Activated T-cell treated with anti-CD3 and anti-CD28 coated beads, Interleukin-2, amount 50 U/mL, for 72 hours (primary cell): ENCODE measurements at places on chromosomes 13 and 19. TPM values are rescaled to one million over a fixed set of nuclear protein-coding genes. Genes with fewer than 3 reads are reported as not detected.
A peak's percentile ranks its signal among the peaks of the same experiment; 100 is the strongest.

Gene LIM2
- 1.0 TPM for total RNA-seq

DNA sequence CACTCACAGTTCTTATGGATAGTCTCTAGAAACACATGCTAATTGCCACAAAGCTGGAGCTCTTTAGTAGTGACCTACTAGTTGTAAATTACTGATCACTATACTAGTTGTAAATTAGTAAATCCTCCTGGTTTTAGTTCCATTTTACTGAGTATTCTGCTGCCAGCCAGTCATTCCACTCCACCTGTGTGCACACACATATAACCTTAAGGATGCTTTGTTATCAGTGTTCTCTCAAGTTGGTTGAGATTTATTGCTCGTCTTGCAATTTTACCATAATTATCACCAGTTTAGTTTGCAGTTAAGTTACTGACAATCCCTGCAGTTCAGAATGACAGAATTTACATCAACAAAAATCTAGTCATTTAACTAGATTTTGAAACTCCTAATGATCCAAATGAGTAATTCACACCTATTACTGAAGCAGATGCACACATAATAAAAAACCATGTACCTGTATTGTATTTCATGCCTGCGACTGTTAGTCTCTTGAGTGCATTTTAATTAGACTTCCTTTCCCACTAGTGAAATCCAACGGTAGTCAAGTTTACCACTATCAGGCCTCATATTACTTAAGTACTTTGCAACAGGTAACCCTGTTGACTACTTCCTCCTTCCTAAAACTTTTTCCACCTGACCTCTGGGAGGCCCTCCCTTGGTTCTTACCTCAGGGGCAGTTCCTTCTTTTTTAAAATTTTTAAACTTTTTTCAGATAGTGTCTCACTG, 7.6 kb downstream of the TPT1 start:
- H3K27me3 ChIP-seq = no peaks in the 10 kb centered on the region
- H3K4me3 ChIP-seq = no peak overlapping the region
- DNase-seq = no peak
- H3K27ac ChIP-seq = peak overlapping the region; percentile 66
- H3K4me1 ChIP-seq = peaks cover 87% of the 10 kb centered on the region

Gene NMRK2
- total RNA-seq = not detected

- H3K27me3 ChIP-seq = no peaks in the 10 kb centered on the region
- H3K4me1 ChIP-seq = peaks cover 17% of the 10 kb centered on the region
- DNase-seq = no peak
Measured at GRCh38 chr13:100338275-100338674, 249.4 kb downstream of the PCCA start.

DNA sequence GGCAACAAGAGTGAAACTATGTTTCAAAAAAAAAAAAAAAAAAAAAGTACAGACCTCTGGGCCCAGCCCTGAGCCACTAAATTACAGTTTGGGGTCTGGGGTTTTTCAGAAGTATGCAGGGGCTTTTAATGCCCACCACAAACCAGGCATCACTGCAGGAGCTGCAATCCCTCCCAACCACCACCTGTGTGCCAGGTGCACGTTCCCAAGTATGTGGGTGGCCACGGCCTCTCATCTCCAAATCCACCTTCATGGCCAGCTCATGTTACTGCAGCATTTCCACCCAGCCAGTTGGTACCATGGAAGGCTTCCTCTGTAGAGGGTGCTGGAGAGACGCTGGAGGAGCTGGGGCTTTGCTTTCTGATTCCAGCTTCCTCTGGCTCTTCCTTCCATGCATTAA, 26.5 kb downstream of the CEP89 start:
- no peaks in the 10 kb centered on the region for H3K27me3 ChIP-seq
- peaks cover 13% of the 10 kb centered on the region for H3K36me3 ChIP-seq
- no peaks in the 10 kb centered on the region for H3K4me1 ChIP-seq
- no peak overlapping the region for H3K27ac ChIP-seq

GRCh38 chr19:31274251-31275067, 74.8 kb downstream of the TSHZ3 start:
- H3K4me1 ChIP-seq = no peaks in the 10 kb centered on the region
- H3K27ac ChIP-seq = no peak overlapping the region
- DNase-seq = no peak

Gene SIGLEC8
- not detected for total RNA-seq

Gene C19orf18
- total RNA-seq = 0.91 TPM

Gene CEACAM4
- not detected for total RNA-seq

GRCh38 chr13:101155920-101156319, 260.4 kb downstream of the NALCN start:
- H3K36me3 ChIP-seq = no peaks in the 10 kb centered on the region
- no peak for DNase-seq
- H3K27me3 ChIP-seq = peaks cover 48% of the 10 kb centered on the region
- no peaks in the 10 kb centered on the region for H3K4me1 ChIP-seq
